ENCODE measurements at places on chromosomes 11 and 22.

DNA sequence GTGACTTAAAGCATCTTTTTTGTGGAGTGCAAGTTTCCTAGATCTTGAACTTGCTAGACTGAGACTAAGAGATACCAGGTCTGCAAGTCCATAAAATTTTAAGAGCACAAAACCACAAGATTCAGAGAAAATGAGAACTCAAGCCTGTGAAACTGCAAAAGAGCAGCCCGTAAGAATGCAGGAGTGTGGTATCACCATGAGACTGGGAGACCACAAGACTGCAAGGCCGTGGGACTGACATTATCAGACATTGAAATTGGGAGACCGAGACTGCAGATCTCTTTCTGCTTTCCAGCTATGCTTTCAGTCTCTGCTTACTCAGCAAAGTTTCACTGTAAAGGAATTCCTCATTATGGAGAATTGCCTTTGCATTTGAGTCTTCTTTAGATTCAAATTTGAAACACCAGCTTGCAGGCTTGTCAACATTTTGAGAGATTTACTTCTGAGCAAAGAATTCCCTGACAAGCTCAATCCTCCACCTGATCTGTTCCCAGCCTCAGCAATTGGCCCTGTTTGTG, 621.2 kb downstream of the KCNA4 start:
- DNase-seq: no peak

DNA sequence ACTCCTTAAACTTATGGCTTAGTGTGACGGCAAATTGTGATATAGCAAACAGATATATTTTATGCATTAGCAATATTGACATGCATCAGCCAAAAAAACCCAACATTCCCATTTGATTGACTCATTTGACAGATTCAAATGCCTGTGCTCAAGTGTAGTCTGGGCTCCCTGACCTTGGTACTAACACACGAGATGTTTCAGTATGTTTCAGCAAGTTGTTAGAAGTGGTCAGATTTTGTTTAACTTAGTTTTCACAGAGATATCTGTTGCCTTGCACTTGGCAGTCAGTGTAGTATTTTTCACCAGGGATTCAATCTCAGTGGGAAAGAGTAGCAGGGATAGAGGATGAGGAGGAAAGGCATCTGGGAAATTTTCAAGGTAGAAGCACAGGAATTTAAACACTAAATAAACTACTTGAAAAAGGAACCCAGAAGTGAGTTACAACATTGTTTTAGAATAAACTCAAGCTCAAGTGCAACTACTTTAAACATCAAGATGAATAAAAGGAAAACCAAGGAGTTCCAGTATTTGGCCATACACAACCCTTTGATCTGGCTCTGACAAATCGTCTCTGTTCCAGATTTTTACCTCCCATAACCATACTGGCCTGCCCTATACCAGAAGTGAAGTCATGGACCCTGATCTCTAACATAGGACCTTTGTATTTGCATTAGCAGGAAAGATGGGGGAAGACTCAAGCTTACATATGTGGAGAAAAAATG, 56.5 kb upstream of the BLID start:
- no peak for DNase-seq

- no peak for DNase-seq
Measured at GRCh38 chr22:36197514-36198146, 4.0 kb downstream of the APOL4 start.

GRCh38 chr11:119742263-119742861, 13.4 kb upstream of the NECTIN1 start:
- no peak for DNase-seq

GRCh38 chr11:80107415-80107814, 666.6 kb upstream of the TENM4 start:
- no peak for DNase-seq

All from NCI-H2107 (cell line).